Vagina (tissue), 2 donors: ENCODE measurements at places on chromosomes 12 and 14. TPM values are rescaled to one million over a fixed set of nuclear protein-coding genes. Genes with fewer than 3 reads are reported as not detected.

- H3K27me3 ChIP-seq, result no peaks in the 10 kb centered on the region
- H3K4me1 ChIP-seq, result no peaks in the 10 kb centered on the region
- no peak for DNase-seq
- no peak overlapping the region for H3K27ac ChIP-seq
- H3K36me3 ChIP-seq, result no peaks in the 10 kb centered on the region
- no peak overlapping the region for H3K4me3 ChIP-seq
Measured at GRCh38 chr12:45708901-45709300, 20.6 kb upstream of the ARID2 start.

Gene CD163
- 96.3 TPM for total RNA-seq

- DNase-seq, result no peak
- no peaks in the 10 kb centered on the region for H3K4me1 ChIP-seq
- no peaks in the 10 kb centered on the region for H3K27me3 ChIP-seq
- H3K36me3 ChIP-seq, result no peaks in the 10 kb centered on the region
- no peak overlapping the region for H3K27ac ChIP-seq
- H3K4me3 ChIP-seq, result no peak overlapping the region
Measured at GRCh38 chr12:20006871-20007730, 361.2 kb upstream of the PDE3A start.

Gene ADAM20
- 1.2 TPM for total RNA-seq

Gene WIF1
- 27.3 TPM for total RNA-seq

Gene RTL1
- total RNA-seq, result not detected

Gene EP400
- total RNA-seq, result 35.6 TPM

DNA sequence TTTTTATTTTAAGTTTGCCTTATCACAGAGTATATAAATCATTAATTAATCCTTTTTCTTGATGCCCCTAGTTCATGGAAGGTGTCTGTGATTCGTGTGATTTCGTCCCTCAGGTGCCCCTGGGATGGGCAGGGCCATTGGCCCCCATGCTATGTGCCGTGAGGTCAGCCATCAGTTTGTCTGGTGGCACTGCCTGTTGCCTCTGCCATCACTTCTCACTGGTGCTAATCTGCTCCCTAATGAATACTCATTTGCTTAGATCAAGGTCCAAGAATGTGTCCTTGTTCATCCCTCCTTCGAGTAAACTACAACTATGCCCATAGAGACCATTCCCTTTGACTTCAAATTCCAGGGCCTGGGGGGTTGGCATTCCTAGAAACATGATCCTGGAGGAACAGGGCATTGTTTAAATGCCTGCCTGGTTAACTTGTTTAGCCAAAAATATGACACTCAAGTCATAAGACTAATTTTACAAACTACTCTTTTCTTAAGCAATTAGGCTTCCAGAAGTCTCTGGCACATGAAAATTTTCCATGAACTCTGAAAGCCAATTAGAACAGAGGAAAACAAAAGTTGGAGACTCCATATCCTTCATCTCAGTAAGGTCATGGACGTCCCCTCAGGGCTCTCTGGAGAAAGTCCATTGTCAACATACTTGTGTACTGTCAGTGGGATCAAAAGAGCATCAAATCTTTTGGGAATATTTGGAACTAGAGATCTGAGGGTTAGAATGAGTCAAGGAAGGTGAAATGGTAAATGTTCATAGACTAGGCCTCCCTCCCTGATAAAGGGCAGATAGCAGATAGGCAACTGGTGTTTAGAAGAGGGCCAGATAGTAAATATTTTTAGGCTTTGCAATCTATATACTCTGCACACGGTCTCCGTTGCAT, 90.9 kb upstream of the PLXNC1 start:
- H3K27me3 ChIP-seq, result no peaks in the 10 kb centered on the region
- H3K36me3 ChIP-seq, result no peaks in the 10 kb centered on the region
- DNase-seq, result no peak
- no peak overlapping the region for H3K27ac ChIP-seq
- H3K4me1 ChIP-seq, result no peaks in the 10 kb centered on the region
- H3K4me3 ChIP-seq, result no peak overlapping the region

GRCh38 chr14:65810322-65810721, 397.8 kb downstream of the FUT8 start:
- H3K4me1 ChIP-seq, result no peaks in the 10 kb centered on the region
- no peak for DNase-seq
- no peak overlapping the region for H3K4me3 ChIP-seq
- no peak overlapping the region for H3K27ac ChIP-seq
- no peaks in the 10 kb centered on the region for H3K36me3 ChIP-seq

GRCh38 chr14:100784523-100785337, 41.2 kb upstream of the MEG3 start:
- H3K27ac ChIP-seq, result no peak overlapping the region
- no peaks in the 10 kb centered on the region for H3K4me1 ChIP-seq
- no peaks in the 10 kb centered on the region for H3K36me3 ChIP-seq
- H3K4me3 ChIP-seq, result no peak overlapping the region

Gene LRRIQ1
- 0.25 TPM for total RNA-seq

Gene SELPLG
- 14.2 TPM for total RNA-seq

DNA sequence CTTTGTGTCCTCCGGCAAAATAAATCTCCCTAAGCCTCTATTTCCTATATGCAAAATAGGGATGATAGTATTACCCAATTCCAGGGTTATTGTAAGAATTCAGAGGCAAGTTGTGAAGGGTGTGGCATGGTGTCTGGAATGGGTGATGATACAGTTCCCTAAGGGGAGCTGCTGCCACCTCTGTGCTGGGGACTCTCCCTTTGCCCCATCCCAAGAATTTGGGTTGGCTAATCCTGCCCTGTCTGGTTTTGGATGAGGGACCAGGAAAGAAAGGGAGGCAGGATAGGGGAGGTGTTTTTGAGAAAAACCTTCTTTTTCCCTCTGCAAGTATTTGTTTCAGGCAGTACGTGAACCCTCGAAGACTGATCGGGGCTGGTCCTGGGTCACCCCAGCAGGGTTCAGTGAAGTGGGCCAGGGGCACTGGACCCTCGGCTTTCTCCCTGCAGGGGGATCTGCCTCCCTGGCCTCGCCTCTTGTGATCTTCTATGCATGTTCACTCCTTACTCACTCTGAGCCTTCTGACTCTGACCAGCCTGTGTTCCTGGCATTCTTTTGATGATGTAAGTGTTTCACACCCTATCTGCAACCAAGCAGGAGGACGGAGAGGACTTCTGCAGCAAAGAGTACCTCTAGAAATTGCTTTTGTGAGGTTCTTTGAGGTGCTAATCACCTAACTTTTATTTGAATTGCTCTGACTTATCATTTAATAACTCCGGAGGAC, 60.8 kb downstream of the RASSF3 start:
- no peaks in the 10 kb centered on the region for H3K27me3 ChIP-seq
- no peaks in the 10 kb centered on the region for H3K36me3 ChIP-seq
- no peak overlapping the region for H3K4me3 ChIP-seq
- H3K4me1 ChIP-seq, result peaks cover 81% of the 10 kb centered on the region
- peak overlapping the region; percentile 38 for H3K27ac ChIP-seq
- DNase-seq, result no peak

Gene BICDL1
- total RNA-seq, result 71.2 TPM

GRCh38 chr14:74945852-74946658, 9.3 kb downstream of the PGF start:
- peaks cover 26% of the 10 kb centered on the region for H3K4me1 ChIP-seq
- no peaks in the 10 kb centered on the region for H3K36me3 ChIP-seq
- H3K27ac ChIP-seq, result peak overlapping the region; percentile 30

DNA sequence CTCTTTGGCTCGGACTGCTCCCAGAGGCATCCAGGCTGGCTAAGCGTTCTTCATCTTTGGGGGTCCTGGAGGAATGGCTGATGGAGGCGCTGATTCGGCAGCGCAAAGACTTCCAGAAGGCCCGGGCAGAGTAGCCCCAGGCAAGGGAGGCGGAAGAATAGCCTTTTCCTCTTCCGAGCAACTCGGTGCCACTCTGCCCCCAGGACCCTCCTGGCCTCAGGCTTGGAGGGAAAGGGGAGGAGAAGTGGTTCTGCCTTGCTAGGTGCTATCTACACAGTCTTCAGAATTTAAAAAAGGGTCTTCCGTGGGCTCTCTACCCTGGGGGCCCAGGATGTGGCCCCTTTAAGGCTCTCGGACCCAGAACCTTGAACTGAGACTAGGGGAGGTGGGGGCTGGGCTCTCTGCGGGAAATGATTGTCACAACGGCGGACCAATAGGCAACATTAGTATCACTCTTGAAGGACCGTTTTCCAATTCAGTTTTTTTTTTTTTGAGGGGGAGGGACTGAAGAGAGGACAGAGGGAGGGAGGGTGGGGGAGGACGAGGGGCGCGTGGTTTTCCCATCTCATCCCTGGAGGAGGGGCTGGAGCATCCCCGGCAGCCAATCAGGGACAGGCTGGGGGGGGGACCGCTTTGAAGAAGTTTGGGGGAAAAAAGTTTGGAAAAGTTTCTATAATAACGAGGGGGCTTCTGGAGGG, at the start of gene NFATC4:
Gene NFATC4, plus strand, starts transcription at position 671 of the 698 bp plus-strand sequence. CDS start 157 bp downstream, outside the sequence.
- no peak for DNase-seq
- peak within 1 kb of the TSS; percentile 74 for H3K4me3 ChIP-seq
- H3K4me1 ChIP-seq, result peaks cover 58% of the 10 kb centered on the region
- H3K27me3 ChIP-seq, result no peaks in the 10 kb centered on the region
- no peaks in the 10 kb centered on the region for H3K36me3 ChIP-seq

DNA sequence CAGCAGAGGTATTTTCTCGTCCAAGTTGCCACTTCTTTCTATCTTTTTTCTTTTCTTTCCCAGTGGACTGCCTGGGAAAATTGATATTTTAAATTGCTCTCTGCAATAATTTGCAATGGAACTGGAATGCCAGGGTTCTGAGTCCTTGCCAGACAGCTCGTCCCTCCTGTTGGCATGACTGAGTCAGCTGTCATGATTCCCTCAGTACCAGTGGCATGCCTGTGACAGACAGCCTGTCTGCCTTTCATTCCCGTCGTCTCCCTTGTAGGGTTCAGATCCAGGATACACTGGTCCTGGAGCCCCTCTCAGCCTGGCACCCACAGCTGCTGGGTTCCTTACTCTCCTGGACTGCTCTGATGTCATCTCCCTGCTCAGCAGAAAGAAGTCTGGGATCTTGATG, 84.8 kb downstream of the PTPN11 start:
- H3K27ac ChIP-seq, result no peak overlapping the region
- H3K4me3 ChIP-seq, result no peak overlapping the region
- H3K4me1 ChIP-seq, result no peaks in the 10 kb centered on the region
- DNase-seq, result no peak
- H3K27me3 ChIP-seq, result no peaks in the 10 kb centered on the region
- peaks cover 60% of the 10 kb centered on the region for H3K36me3 ChIP-seq

DNA sequence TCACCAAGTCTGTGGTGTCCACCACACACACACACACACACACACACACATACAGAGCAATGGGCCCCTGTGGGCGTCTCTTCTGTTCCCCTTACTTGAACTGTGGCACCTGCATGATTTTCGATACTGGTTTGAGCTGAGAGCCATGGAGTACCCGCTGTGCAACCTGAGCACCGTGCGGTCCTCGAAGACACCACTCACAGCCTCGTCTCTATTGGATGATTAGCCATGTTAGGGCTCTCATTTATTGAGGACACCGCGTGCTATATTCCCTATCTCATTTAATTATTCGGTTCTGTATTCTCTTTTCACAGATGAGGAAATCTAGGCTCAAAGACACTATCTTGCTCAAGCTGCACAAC, 623 bp upstream of the C14orf132 start:
- no peak for DNase-seq
- H3K27ac ChIP-seq, result peak overlapping the region; percentile 91
- H3K4me3 ChIP-seq, result peak overlapping the region; percentile 81
- peaks cover 44% of the 10 kb centered on the region for H3K4me1 ChIP-seq
- no peaks in the 10 kb centered on the region for H3K36me3 ChIP-seq

GRCh38 chr12:15682826-15683225, 106.4 kb downstream of the EPS8 start:
- no peaks in the 10 kb centered on the region for H3K36me3 ChIP-seq
- H3K4me1 ChIP-seq, result peaks cover 21% of the 10 kb centered on the region
- no peak overlapping the region for H3K4me3 ChIP-seq
- H3K27ac ChIP-seq, result no peak overlapping the region
- H3K27me3 ChIP-seq, result no peaks in the 10 kb centered on the region
- no peak for DNase-seq

DNA sequence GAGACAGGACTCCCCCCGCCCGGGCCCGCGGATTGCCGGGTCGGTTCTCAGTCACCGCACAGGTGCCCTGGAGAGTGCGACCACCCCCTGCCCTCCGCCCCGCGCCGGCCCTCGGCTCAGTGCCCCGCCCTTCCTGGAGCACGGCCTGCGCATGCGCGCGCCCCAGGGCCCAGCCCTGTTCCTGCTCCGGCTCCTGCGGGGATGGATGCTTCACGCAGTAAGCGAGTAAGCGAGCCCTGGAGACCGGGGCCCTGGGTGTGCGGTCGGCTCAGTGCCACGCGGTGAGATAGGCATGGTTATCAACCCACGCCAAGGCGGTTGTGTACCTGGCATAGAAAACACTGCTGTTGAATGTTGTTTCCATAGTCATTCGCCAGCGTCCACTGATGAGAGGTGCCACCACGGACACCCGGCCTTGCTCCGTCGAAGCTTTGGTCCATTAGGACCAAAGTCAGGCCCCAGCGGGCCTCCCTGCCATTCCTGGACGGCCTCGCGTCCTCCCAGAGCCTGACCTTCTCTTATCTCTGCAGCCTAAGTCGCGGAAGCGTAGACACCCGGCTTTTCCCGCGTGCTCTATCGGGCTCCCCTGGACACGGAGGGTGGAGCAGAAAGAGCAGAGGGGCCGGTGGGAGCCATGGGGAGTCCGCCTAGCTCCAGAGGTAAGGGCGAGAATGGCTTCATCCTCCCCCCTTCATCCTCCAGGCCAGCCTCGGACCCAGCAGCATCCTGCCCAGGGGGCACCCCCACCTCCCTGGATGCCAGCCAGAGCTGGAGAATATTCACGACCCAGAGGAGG, 90.6 kb downstream of the PAPOLA start:
- no peaks in the 10 kb centered on the region for H3K36me3 ChIP-seq
- peak overlapping the region; percentile 45 for H3K4me3 ChIP-seq
- peaks cover 18% of the 10 kb centered on the region for H3K4me1 ChIP-seq

GRCh38 chr12:57370696-57371095, 60.1 kb downstream of the R3HDM2 start:
- no peak overlapping the region for H3K4me3 ChIP-seq
- no peak for DNase-seq
- no peak overlapping the region for H3K27ac ChIP-seq
- peaks cover 9% of the 10 kb centered on the region for H3K4me1 ChIP-seq
- H3K27me3 ChIP-seq, result no peaks in the 10 kb centered on the region
- no peaks in the 10 kb centered on the region for H3K36me3 ChIP-seq

Gene ZFHX2
- 0.74 TPM for total RNA-seq

Gene TESPA1
- 2.5 TPM for total RNA-seq

DNA sequence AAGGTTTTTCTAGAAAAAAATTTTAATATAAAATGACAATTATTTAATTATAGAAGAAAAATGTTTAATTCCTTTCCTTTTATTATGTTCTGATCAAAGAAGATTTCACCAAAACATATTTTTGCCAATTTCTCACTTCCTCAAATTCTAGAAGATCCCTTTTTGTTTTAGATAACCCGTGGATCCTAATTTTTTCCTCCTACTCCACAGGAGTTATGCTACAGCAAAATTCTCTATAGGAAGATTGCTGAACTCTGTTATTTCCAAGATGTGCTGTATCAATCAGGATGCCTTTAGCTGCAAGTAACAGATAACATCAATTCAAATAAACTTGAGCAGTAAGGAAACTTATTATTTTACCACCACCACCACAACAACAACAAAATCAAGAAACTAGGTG, 3.8 kb upstream of the SNX6 start:
- no peak for DNase-seq
- H3K27me3 ChIP-seq, result no peaks in the 10 kb centered on the region
- no peak overlapping the region for H3K27ac ChIP-seq

Gene CEBPE
- total RNA-seq, result not detected

Gene C12orf57
- 760 TPM for total RNA-seq

Gene C12orf54
- total RNA-seq, result not detected
